HL-60 (cell line): ENCODE measurements at places on chromosomes 2 and 18.
A peak's percentile ranks its signal among the peaks of the same experiment; 100 is the strongest.

DNA sequence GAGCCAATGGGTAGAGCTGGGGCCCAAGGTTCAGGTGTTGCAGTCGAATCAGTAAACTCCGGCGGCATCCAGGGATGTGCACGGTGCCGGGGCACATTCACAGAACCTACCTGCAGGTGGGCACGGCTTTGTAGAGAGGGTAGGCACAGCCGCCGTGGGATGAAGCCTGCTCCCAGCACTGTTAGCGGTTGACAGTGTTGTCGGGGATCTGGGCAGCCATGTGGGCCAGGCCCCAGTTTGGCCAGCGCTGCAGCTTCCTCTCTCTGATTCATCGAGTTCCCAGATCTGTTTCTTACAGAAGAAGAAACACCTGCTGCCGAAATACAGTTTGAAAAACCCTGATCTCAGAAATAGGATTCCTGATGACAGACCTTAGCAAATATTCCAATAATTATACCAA is 274.8 kb downstream of the AGAP1 start:
- no peak for DNase-seq

DNA sequence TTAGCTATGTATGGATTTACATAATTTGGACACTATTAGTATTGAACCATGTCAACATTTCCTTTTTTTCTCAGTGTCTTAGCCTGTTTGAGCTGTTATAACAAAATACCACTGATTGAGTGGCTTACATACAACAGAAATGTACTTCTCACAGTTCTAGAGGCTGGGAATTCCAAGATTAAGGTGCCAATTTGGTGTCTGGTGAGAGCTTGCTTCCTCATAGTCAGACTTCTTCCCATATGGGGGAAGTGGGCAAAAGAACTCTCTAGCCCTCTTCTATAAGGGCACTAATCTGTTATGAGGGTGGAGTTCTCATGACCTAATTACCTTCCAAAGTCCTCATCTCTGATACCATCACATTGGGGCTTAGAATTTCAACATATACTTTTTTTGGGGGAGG is 12.6 kb downstream of the ZNF804A start:
- no peak for DNase-seq

- DNase-seq = no peak
These were observed 90.6 kb downstream of the PAX3 start for GRCh38 chr2:222208010-222208690.

GRCh38 chr2:48508461-48509124 is 21.4 kb upstream of the STON1 start:
- DNase-seq = peak; percentile 74
